ENCODE measurements at places on chromosomes 6 and 20.

DNA sequence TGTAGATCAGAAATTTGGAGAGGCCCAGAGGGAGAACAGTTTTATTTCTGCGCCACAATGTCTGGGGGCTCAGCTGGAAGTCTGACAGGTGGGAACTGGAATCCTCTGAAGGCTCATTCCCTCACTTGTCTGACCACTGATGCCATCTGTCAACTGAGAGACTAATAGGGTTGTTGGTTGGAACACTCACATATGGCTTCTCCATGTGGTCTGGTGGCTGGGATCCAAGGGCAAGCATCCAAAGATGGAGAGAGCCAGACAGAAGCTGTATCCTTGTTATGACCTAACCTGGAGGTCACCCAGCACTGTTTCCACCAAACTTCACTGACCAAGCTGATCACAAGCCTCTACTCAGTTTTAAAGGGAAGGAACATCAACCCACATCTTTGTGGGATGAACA is 117.9 kb upstream of the AKAP12 start:
- DNase-seq, result no peak

DNA sequence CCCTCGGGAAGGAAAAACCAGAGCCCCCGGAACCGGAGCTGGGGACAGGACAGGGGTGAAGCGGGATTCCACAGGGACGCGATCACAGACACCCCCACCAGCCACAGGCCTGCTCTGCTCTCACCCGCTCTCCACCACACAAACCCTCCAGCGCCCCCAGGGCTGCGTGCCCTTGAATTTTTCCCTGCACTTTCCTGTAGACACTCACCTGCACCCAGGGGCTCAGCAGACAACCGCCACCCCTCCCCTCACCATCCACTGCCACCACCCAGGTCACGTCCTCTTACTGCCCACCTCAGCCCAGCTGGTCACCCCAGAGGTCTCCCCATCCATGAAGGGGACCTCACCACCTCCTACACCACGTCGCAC is 631 bp downstream of the ULBP2 start:
- DNase-seq, result no peak

DNA sequence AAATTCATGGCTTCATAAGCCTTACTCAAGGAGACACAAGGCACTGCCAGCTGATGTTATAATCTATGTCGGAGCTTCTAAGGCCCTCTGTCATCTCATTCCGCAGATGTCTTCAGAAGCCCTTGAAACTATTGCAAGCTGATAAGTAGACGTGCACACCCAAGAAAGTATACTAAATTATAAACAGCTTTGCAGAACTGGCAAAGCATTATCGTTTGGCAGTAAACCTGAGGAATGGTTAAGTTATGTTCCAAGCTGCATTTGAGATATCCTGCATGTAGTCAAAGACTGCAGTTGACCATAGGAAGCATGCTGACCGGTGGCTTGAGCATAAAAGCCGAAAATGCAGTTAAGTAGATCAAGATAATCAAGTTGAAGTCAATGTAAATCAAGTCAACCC is 425.8 kb upstream of the SOX4 start:
- no peak for DNase-seq

- DNase-seq, result no peak
Measured at GRCh38 chr20:53872561-53873229, 197.7 kb downstream of the BCAS1 start.

- no peak for DNase-seq
Measured at GRCh38 chr6:4794140-4794707, 18.0 kb downstream of the CDYL start.

DNA sequence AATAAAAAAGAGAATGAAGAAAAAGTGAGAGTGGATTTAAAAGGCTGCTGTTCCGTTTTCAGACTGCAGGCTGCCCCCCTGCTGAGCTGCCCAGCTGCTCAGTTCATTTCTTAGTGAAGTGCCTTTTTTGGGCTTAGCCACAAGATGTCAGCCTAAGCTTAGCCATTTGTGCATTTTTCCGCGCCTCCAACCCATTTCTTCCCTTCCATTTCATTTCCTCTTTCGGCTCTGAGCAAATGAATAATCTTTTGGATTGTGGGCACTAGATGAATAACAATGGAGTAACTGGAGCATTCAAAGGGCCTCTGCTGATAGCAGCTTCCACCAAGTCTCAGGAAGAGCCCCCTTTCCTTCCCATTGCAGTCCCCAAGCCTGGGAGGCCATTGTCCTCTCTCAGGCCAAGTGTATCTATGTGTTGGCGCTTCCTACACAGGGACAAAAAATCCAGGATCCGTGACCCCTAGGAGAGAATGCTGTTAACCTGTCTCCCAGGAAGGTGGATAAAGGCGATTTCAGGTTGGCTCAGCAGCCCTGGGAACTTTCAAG is 83.5 kb upstream of the SPTLC3 start:
- DNase-seq, result no peak

DNA sequence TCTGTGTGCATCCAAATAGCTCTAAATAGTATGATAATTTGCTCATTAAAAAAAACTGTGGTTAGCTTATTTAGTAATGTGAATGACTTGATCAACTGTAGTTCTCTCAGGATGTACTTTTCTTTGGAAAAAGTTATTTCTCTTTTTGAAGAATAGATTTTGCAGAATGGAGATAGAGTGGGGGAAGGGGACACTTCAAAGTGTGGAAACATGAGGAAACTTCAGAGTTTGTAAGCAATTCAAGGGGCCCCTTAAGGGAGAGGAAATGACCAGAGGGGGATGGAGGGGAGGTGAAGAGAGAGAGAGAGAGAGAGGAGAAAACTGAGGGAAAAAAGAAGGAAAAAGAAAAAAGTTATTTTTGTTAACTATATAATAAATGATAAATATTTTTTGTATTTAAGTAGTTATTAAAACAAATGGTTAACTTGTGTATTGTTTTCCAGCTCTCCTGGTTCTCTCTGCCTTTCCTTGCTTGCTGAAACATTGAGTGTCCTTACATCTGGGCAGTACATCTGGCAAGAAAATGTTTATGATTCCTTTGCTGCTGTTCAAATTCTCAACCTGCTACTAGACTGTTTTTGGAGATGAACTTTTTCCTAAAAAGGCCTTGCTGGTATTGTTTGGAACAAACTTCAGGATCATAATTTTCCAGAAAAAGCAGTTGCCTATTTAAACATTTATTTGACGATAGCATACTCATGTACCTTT is 497.5 kb upstream of the CITED2 start:
- DNase-seq, result no peak

DNA sequence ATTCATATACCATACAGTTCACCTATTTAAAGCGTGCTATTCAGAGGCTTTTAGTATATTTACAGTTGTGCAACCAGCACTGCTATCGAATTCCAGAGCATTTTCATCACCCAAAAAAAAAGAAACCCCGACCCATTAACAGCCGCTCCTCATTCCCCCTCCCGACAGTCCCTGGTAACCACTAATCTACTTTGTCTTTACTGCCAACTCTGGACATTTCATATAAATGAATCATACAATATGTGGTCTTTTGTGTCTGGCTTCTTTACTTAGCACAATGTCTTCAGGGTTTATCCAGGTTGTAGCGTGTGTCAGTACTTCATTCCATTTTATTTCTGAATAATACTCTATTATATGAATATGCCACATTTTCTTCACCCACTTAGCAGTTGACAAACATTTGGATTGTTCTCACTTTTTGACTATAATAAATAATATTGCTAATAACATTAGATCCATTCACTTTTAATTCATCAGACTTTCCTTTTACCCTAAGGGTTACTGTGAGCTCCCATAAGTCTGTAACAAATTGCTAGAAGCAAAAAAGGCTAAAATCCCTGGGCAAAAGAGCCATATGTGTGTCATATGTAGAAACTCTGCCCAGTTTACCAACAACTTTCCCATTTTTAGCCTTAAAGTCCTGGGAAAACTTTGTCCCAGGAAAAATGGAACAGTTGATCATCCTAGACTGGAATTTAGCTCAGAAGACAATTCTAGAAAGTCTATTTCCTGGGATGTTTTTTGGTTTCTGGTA is 23.2 kb upstream of the ROS1 start:
- no peak for DNase-seq

DNA sequence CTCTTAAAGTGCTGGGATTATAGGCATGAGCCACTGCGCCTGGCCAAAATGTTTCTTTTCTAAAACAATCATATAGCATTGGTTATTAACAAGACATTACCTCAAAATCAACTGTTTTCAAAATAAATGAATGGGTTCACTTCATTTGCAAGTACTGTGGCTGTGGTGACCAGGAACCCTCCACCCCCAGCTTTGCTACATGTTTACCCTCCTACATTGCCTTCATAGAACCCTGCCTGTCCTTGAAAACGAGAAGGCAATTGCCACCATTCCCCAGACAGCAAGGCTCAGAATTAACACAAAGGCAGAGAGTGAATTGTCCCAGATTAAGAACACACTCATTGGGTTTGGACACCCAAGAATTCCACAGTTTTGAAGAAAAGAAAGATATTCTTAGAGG is 116.6 kb upstream of the LGSN start:
- no peak for DNase-seq

GRCh38 chr20:13331536-13331935 is 110.5 kb downstream of the ISM1 start:
- DNase-seq, result no peak

DNA sequence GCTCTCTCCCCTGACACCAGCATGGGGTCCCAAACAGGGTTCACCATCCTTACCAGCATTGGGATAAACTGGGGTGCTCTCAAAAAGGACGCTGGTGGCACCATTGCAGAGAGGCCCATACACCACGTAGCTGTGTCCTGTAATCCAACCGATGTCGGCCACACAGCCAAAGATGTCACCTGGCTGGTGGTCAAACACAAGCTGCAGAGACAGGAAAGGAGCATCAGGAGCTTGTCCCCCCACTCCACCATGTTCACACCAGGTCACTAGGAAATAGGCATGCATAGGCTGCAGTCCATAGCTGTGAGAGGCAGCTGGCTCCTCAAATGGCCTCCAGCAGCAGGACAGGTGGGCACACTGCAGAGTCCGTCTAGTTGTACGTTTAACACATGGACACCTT is 28.8 kb upstream of the APMAP start:
- no peak for DNase-seq

- no peak for DNase-seq
Measured at GRCh38 chr20:17500826-17501225, 30.4 kb downstream of the BFSP1 start.

- no peak for DNase-seq
Measured at GRCh38 chr20:6671829-6672228, 95.7 kb upstream of the BMP2 start.

- DNase-seq, result no peak
Measured at GRCh38 chr6:63856271-63856670, 220.7 kb downstream of the PHF3 start.

DNA sequence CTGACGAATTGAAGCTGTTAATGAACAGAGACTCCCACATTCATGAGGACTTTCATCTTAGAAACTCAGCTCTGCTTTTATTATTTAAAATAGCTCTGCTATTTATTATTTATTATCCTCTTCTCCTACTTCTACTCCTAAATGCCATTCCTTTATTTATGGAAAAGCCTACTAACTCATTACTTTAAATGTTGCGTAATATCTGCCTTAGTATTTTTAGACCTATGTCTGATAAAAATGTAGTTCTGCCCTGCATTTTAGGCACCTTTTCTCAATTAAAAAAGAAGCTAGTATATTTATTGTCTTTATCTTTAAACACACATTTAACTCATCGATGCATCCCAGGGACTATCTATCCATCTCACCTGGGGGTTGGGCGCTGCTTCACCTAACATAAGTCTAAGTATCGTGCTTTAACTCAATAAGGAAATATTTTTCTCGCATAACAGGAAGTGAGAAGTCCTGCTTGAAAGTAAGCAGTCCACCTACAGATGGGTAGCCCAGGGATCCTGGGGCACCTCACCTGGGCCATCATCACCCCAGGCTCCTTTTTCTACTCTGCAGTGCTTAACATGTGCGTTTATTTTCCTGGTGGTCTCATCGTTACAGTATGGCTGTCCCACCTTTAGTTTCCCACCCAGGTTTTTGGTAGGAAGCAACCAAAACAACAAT is 31.3 kb upstream of the FAM184A start:
- DNase-seq, result no peak

GRCh38 chr20:62840244-62841197 is 21.1 kb downstream of the TCFL5 start:
- DNase-seq, result no peak

DNA sequence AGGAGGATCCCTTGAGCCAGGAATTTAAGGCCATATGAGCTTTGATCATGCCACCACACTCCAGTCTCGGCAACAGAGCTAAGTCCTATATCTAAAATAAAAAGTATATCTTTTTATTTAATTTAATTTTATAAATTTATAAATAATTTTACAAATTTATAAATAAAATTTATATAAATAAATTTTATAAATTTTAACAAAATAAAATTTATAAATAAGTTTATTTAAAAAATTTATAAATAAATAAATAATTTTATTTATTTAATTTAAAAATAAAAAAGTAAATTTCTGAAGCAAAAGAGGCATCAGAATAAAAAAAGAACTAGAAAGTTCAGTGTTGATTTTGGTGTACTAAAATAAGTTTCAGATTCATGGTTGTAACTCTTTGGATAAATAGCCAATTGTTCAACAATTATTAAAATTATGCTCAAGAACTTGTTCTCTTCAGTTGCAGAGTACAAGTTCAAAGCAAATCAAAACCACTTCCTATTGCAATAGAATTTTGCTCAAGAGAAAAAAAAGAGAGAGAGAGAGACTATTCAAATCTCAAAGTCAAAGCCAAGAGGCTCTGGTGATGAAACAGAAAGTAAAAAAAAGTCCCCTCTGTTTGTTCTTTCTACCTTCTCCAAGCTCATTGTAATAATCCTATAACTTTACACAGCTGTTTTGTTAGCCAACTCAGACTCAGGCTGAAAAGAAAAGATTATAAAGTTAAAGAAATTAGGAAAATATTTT is 547.5 kb upstream of the ADGRB3 start:
- no peak for DNase-seq

GRCh38 chr6:117138425-117138824 is 126.9 kb upstream of the VGLL2 start:
- no peak for DNase-seq

DNA sequence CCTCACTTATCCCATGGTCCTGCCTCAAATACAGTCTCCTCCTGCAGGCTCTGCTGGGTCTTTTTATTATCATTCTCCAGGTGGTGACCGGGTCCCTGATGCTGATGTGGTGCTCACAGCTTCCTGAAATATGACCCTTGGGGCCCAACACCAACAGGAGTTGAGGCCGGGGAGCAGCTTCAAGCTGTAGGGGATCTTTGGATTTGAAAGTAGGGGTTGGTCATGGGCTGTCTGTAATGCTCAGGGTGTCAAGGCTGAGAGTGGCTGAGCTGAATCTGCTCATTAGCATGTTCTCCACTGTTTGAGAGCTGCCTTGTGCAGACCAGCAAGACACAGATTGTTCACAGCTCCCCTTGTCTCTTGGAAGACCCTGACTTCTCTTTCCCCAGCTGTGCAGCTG is 35.5 kb downstream of the HLA-F start:
- no peak for DNase-seq

DNA sequence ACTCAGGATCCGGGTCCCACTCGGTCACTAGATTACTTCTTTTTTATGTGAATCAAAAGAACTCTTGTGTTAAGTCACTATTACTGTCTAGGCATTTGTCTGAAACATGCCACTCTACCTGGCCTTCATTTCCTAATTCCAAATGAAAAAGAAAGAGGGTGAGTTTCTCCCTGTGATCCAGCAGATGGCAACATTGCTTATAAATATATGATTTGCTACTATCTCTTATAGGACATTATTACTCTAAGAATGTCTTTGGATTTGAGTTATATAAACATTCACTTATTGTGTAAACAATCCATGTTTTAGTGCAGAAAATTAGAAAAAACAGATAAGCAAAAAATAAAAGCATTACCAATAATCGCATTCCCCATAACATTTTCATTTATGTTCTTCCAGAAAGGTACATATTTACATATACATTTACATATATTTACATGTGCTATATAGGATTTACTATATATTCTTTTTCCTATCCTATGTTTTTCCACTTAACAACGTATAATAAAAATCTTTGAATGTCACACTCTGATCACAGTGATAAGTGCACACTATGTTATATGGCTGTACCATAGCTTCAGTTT is 66.9 kb downstream of the FAXC start:
- no peak for DNase-seq
